Right cardiac atrium (tissue), 5 donors: ENCODE measurements at places on chromosomes 1 and 21. TPM values are rescaled to one million over a fixed set of nuclear protein-coding genes. Genes with fewer than 3 reads are reported as not detected.

GRCh38 chr1:235417086-235417697 is 50.0 kb downstream of the TBCE start:
- no peak for DNase-seq

DNA sequence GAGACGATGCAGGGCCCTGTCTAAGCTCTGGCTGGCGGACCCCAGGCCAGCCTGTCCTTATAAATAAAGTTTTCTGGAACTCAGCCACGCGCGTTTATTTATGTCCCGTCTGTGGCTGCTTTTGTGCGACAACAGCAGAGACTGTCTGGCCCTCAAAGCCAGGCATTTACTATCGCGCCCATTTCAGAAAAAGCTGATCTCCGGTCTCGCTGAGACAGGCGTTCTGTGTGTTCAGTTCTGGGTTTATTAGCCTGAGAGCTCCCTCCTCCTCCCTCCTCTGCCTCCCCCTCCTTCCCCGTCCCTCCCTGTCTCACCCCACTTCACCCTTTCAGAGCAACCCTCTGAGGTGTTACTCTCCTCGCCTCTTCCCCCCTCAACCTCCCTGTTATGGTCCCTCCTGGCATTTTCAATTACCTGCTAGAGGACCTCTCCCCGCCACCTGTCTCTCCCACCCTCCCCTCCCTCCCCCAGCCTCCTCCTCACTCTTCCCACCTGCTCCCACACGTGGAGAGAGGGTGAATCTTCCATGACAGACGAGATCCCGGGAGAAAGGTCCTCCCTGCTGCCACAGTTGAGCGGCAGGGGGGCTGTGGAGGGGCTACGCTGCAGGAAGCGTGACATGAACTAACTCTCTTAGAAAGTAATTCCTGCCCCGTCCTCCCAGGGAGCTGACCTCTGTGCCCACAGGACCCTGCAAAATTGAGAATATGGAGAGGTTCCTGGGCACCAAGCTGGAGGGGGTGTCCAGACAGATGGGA is 59.9 kb downstream of the SPSB1 start:
- peak; percentile 14 for DNase-seq

GRCh38 chr1:9724706-9725476 is 73.4 kb downstream of the PIK3CD start:
- DNase-seq, result peak; percentile 46

RORC gene
- polyA plus RNA-seq, result 3.0 TPM

- DNase-seq, result no peak
These were observed 34.7 kb downstream of the RNF11 start for GRCh38 chr1:51270751-51271150.

- peak; percentile 69 for DNase-seq
These were observed 107.1 kb downstream of the SPSB1 start for GRCh38 chr1:9399510-9400424.

CAMK1G gene
- polyA plus RNA-seq, result 0.07 TPM

KCNH1 gene
- 0.02 TPM for polyA plus RNA-seq

APOBEC4 gene
- not detected for polyA plus RNA-seq

PYHIN1 gene
- polyA plus RNA-seq, result 0.20 TPM

- no peak for DNase-seq
These were observed 12.8 kb upstream of the TMEM200B start for GRCh38 chr1:29136391-29136915.

DNA sequence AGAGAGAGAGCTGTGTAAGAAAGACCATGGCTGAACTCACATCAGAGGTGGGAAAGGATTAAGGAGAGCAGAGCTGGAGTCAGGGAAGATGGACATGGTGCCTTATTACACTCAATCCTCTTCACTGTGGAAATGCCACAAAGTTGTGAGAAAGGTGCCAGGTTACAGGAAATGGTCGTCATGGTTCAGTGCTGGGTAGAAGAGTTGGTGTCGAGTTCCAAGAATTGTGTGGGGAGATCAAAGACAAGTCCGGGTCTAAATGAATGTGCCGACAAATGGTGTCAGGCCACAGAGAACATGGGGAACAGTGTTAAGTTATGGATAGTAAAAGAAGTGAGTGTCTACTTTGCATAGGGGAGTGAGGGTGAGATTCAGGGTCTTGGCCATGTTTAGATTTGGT is 40.9 kb downstream of the LAMC2 start:
- DNase-seq, result no peak

DNA sequence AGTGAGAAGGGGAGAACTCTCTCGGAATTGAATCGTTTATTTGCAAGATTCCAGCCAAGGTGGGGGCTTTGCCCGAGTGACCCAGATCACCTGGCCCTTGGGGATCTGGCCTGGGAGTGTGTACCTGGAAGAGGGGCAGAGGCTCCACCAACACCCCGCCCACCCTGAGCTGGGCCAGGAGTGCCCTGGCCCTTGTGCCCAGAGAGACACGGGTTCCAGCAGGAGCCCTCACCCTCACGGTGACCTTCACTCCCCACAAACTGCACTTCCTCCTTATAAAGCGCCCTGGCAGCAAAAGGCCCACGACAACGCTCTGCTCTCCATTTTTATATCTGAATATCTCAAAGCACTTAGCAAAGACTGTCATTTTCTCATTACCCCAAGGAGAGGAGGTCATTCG is 16.6 kb downstream of the CASZ1 start:
- peak; percentile 52 for DNase-seq
